ENCODE measurements at places on chromosomes 4 and X.

GRCh38 chrX:124501586-124501985 is 155.2 kb downstream of the SH2D1A start:
- DNase-seq, result no peak

DNA sequence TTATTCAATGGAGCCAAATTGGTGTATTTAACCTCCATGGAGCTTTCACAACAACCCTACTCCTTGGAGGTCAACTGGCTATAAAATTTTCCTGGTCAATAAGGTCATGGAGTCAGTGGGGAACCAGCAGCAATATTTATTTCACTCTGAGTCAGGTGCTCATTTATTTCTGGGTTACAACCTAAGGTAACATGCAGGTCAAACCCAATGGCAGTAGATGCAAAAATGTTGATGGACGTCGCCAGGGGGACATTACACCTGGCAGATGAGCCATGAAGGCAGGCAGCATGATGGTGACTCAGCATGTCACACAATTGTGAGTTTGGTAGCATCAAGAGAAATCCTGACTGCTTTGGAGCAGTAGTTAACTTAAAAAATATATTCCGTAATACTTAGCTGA is 514.1 kb downstream of the IL15 start:
- DNase-seq, result no peak

GRCh38 chrX:153830640-153831428 is 490 bp upstream of the PDZD4 start:
- no peak for DNase-seq

GRCh38 chr4:7867701-7868435 is 71.8 kb downstream of the AFAP1 start:
- no peak for DNase-seq

- no peak for DNase-seq
Measured at GRCh38 chrX:5324546-5324945, 904.1 kb downstream of the NLGN4X start.

DNA sequence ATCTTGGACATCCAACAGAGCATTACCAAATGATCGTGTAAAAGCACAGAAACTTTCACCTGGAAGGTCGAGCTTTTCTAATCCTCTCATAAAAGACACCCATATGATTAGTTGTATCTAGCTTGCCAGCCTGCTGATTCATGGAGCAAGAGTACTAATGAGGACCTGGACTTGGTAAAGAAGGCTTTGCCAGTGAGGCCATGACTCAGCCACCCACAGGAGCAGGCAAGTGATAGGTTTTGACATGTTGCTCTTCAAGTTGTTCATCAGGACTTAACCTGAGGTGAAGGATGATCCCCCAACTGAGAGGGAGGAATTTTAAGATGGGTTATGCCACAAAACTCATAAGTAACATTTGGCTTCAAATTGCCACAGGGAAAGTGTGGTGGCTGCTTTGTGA is 24.7 kb upstream of the EPGN start:
- no peak for DNase-seq

- DNase-seq, result no peak
Measured at GRCh38 chrX:86047174-86047935, at the start of gene CHM. CHM (minus strand) TSS chrX:86047558; CDS start chrX:86047532, 26 bp downstream.

DNA sequence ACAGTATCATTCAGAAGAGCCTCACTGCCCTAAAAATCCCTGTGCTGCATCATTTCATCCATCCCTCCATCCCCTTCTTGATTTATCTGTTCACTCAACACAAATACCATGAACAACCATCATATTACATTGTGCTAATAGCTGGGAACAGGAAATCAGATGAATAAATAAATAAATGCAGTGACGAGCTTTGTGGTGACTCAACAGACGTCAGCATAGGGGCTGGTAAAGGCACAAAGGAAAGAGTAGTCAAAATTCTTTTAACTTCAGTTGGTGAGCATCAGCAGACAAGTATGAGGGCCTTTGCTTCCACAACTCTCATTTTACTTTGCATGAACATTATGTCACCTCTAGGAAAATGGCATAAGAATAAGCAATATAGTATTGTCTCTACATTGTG is 65.5 kb downstream of the EDNRA start:
- no peak for DNase-seq

Data from activated naive CD4-positive, alpha-beta T cell (primary cell).